ENCODE measurements at places on chromosomes 11 and 22.

DNA sequence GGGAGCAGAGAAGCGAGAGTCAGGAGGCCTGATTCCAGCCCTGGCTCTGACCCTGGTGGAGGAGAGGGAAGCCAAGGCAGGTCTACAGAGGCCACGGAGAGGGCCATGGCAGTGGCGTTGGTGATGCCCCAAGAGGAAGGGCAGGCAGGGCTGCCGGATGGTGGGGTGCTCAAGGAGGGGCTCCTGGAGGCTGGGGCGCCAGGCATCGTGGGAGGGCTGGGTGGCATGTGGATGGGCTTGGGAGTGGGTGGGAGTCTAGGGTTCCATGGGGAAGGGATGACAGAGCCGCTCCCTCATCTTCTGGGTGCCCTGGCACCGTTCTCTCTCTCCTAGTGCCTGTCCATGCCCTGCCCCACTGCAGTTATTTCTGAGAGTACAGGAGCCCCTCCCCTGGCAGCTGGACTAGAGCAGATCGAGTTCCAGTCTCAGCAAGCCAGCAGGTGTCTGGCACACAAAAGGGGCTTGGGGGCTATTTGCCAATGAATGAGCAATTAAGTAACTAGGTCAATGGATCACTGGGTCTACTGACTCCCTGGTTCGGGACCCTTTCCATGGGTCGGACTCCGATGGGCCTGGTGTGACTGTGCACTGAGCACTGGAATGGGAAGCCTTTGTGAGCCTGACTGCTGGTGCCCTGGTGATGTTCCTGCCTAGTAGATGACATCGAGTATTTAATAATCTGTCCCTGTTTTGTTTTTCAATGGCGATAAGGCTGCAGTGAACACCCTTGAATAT lies 570.0 kb downstream of the TBC1D22A start:
- DNase-seq, result no peak

- no peak for DNase-seq
These were observed 57.2 kb downstream of the CCDC83 start for GRCh38 chr11:85912414-85912813.

GRCh38 chr11:1560649-1561251 lies 11.3 kb downstream of the DUSP8 start:
- DNase-seq, result no peak

DNA sequence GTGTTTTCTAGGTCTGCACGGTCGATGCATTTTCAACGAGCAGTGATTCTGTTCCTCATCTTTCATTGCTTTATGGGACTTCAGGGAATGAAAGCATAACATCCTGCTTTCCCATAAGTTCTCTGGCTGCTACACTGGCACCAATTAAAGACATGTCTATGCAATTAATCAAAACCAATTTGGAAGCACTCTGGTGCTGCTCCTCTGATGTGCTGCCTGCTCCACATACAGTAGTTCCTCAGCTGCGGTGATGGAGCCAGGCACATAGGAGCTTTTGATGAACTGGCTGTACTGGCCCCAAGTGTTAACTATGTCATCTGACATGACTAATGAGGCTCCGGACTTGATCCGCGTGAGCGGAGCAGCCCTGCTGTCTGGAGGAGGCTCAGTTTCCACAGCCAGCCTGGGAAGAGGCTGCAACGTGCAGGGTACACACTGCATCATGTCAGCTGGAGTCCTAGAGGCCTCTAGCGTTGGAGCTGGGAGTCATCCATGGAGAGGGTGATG lies 29.8 kb downstream of the GVQW3 start:
- no peak for DNase-seq

DNA sequence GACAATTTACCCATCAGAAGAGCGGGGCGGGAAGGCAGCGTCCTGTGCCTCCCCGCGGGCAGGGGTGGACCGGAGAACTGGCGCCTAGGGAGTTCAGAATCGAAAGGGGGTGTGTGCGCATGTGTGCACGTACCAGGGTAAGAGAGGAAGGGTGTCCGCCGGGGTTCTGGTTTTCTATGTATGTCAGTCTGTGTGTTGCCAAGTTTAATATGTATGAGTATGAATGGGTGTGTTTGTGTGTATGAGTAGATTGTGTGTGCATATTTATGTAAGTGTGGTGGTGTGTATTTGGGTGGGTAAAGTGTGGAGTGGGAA lies 2.0 kb downstream of the KCNC1 start:
- no peak for DNase-seq

GRCh38 chr22:26673486-26673885 lies 16.1 kb downstream of the MIAT start:
- no peak for DNase-seq

DNA sequence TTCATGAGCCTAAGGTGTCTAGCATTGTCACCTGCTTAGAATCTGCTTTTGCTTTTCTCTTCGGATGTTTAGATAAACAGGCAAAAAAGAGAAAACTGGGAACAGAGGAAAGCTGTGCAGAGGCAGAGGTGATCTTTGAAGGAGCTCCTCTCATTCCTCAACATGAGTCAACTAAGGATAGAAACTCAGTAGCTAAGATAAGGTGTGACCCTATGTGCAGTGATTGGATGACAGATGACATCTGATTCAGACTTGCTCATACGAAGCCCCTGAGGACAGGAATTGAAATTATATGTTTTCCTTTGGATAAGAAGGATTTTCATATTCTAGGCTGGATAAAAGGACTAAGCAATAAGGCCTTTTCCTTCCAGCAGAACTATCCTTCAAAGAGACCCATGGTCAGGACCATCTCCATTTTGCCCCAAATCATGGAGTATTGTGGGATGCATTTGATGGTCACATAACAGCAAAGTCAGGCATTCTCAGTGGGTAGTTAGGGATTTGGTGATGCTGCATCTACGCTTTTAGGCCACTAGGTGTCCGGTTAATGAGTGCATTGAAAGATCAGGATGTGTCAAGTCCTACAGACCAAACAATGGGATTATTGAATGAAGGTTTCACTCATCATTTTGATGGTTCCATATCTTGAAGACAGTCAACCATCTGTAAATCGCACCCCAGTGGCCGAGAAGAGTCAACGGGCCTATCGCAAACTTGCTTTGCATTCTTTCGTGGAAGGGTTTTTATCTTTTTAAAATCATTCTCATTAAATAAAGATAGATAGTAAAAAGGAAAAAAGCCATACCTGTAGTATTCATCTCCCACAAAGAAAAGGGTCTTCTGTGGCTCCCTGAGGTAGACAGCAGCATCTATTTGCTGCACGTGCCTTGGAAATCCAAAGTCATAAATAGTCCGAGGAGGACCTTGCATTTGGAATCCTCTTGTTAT lies 32.2 kb downstream of the MMP20 start:
- no peak for DNase-seq

GRCh38 chr11:32821917-32822560 lies 7.7 kb upstream of the PRRG4 start:
- DNase-seq, result no peak
